ENCODE measurements at places on chromosomes 1 and 21.

DNA sequence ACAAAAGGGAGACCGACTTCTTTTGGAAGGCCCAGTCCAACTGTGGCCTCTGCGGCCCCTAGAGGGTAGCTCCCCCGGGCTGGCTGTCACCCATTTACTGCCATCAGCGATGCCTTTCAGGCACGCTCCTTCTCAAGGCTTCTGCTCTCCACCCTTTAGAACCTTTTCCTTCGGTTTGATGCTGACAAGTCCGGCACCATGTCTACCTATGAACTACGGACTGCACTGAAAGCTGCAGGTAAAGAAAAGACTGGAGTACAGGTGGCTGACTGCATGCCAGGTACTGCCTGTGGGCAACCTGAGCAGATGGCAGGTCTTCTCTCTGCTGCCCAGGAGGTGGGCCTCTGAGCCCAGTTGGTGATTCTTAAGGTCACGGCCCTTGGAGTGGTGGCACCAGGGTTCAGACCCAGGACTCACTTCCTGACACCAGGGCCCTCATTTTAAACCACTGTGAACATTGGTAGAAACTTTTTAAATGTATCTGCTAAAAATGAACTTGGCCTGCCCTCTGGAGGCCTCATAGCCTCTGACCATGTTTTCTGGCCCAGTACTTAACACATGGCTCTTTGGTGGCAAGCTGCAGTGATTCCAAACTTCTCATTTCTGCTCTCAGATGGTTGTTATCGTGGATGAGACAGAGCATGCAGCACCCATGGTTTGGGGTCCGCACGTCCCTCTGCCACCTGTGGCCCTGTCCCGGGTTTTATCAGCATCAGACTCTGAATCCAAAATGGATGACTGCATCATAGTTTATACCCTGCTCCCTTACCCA is 45.7 kb downstream of the CAPN9 start:
- DNase-seq: no peak

DNA sequence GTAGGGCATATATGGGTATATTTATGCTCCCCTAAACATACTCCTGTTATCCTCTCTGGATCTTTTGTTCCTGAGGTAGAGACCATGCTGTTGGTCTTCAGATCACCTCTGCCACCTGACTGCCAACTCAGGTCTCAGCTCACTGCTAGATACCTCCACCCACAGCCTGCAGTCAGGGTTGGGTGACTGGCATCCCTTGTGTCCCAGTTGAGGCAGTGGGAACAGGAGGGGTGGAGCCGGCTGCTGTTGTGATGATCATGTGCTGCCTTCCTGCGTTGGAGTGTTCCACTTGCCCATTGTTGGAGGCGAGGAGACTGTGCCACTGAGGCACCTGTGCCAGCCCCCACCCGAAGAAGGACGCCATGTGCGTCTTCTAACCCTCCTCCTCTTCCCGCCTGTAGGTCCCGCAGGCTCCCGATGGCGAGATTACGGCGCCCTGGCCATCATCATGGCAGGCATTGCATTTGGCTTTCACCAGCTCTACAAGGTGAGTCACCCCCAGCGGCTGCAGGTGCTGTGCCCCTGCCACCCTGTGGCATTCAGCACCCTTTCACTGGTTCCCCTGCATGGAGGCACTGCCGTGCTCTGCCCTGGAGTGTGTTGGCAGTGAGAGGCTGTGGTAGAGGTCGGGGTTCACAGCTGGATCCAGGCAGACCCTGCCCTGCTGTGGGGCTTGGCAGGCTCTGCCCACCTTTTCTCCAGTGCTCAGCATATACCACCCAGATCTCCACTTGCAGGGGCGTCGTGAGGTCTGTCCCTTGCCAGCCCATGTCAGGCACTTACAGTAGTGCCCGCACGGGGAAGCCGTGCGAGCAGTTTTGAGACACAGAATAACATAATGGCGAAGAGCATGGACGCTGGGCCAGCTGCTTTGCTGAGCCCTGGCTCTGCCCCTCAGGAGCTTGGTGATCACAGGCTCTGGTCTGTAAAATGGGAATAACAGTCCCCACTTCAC is 143.5 kb downstream of the PEX14 start:
- no peak for DNase-seq

DNA sequence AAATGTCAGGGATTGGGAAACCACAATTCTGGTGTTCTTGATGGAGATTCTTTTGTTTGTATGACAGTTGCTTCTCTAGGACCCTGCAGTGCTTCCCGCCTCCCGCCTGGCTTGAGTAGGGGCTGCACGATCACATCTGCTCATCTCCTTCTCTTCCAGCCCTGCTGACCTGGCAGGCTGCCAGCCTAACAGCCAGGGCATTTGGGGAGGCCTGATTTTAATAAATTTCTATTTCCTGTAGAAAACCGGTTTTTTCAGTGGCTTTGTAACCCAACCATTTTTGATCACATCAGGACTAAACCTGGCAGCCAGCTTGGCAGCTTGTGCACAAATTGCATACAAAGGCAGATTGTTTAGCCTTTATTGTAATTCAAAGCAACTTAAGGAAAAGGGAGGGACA is 78.9 kb downstream of the UBE2U start:
- no peak for DNase-seq

- no peak for DNase-seq
Measured at GRCh38 chr1:221164951-221165838, 286.0 kb downstream of the HLX start.

- no peak for DNase-seq
Measured at GRCh38 chr1:143680304-143680703, 291.5 kb downstream of the FAM72C start.

DNA sequence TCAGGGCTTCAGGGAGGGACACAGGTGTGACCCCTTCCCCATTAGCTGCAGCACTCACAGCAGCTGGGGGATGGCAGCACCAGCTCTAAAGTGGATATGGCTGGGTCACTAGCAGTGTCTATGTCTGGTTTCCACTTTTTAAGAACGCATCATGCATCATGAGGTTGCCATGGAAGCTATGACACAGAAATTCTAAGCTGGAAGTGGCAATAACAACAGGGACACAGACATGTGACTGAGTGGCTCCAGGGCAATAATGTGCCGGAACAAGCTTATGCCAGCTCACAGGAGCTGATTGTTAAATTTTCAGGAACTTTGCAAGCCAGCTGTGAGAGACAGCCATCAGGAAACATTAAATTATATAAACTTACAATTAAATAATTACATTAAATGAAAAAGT is 51.2 kb upstream of the NFASC start:
- no peak for DNase-seq

DNA sequence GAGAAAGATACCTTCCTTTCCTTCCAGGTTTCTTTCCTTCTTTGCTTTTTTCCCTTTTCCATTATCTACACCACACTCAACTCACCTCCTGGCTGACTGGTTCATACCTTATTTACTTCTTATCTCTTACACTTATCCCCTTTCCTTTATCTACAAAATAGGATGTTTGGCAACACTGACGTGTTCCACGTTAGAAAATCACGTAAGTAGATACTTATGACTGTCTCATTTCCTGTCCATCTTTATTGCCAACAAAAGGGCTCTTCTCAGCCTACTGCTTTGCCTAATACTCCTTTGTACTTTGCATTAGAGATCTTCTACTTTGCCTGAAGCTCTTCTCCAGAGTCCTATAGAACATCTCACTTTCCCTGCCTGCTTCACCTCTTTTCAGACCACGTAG is 25.1 kb downstream of the SYNJ1 start:
- DNase-seq: no peak

DNA sequence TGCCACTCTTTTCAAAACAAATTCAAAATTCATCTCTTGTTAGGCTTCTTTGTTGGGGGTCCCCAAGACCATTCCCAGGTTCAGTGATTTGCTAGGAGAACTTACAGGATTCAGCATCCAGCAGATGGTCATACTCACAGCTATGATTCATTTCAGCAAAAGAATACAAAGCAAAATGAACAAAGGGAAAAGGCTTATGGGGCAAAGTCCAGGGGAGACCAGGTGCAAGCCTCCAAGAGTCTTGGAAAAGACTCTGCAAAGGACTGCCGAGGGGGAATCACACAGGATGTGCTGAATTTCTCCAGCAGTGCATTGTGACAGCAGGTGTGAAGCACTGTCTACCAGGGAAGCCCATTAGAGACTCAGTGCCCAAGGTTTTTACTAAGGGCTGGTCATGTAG is 7.3 kb downstream of the TRAF5 start:
- no peak for DNase-seq

- no peak for DNase-seq
Measured at GRCh38 chr1:93638981-93639380, 42.7 kb downstream of the BCAR3 start.

GRCh38 chr1:201408834-201409200 is 9.7 kb upstream of the LAD1 start:
- DNase-seq: no peak

- DNase-seq: no peak
Measured at GRCh38 chr1:9235096-9235459, 504 bp downstream of the H6PD start.

DNA sequence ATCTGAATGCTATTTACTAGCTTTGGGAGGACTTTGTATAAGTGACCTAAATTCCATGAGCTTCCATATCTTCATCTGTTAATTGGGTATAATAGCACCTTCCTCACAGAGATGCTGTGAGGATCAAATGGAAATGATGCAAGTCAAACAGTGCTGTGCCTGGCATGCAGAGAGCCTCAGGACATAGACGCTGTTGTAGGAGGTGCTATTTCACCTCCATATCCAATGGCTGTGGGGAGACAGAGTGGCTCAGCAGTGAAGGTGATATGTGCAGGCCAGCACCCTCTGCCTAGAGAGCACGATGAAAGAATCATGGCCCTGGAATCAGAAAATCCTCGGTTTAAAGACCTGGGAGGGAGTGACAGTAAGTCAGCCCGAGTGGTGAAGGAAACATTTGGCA is 16.0 kb upstream of the C1orf21 start:
- DNase-seq: no peak

- peak; percentile 62 for DNase-seq
Measured at GRCh38 chr1:20480951-20481617, 4.9 kb downstream of the CAMK2N1 start.

DNA sequence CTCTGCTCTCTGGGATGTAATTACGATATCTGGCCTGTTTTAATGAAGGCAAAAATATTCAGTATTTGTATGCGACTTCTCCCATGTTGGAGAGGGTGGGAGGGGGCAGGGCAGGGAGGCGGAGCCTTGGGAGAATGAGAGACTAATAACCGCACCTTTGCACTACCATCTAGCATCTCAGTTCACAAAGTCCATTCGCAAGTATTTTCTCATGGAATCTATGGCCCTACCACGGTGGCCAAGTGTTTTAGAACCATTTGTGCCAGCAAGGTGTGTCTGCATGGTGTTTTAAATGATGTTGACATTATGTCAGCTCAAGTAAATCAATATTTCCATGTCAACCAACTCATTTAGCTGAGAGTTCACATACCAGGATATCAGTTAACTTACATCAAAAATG is 14.3 kb upstream of the BLACAT1 start:
- DNase-seq: no peak

GRCh38 chr1:45802343-45803298 is 791 bp upstream of the MAST2 start:
- DNase-seq: peak; percentile 64

- DNase-seq: no peak
Measured at GRCh38 chr1:151537112-151537511, 3.0 kb upstream of the TUFT1 start.

- no peak for DNase-seq
Measured at GRCh38 chr1:212556822-212557549, 51.6 kb upstream of the ATF3 start.

DNA sequence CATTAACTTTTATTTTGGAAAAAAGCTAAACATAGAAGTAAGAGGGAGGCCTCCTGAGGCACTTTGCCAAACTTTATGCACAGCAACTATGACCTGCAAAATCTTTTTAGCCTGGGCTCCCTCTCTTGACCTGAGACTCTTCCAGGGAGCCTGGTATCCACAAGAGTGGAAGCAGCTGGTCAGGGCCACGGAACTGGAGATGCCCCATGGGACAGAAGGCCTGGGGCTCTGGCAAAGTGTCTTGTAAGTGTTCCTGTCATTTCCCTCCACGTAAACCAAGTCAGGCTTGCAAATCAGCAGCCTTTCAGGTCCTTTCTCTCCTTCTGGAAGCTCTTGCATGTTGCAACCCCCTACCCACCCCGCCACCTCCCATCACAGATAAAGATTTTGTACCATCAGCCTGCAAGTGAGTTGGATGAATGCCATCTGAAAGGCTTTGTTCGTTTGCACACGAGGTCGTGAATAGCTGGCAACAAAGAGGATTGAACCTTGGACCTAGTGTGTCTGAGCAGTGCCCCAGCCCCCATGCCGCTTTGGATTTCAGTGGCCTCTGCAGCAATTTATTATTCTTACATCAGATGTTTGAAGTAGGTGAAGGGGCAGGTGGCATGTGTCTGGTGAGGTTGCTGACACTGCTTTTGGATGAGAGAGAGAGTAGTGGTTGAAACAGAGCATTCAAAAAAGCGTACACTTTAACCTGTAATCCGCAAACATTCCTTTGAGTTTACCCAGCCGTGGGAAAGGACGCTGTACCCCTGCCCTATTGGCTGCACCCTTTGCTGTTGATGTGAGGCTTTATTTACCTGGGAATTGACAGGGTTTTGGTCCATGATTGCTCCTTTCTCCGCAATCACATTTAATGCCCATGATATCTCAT is 91.6 kb downstream of the GALNT2 start:
- DNase-seq: no peak

DNA sequence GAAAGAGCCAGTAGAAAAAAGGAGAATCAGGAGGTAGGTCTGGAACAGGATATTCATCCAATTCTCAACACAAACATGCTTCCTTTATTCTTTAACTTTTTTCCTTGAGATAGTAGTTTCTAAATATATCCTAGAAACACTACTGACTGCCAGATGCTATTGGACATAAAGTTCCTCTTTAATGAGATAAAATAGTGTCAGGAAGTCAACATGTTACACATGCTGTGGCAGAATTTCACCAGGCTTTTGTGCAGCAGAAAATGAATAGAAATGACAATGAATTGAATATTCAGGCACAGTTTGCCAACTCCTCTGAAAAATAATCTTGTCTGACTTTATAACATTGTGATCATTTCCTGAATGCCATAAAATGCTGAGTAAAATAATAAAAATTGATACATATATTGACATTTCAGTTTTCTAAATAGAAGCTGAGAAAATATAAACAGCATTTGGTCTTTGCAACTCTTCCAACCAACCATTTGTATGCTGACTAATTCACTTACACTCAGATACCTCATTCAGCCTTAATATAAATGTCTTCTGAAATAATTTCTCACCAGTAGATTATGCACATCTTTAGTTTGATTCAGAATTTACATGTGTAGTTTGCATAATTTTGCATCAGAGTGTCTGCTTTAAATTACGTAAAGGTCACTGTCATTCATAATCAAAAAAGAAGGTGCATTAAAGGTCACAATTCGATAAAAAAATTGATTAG is 486.1 kb upstream of the ADGRL2 start:
- DNase-seq: no peak

DNA sequence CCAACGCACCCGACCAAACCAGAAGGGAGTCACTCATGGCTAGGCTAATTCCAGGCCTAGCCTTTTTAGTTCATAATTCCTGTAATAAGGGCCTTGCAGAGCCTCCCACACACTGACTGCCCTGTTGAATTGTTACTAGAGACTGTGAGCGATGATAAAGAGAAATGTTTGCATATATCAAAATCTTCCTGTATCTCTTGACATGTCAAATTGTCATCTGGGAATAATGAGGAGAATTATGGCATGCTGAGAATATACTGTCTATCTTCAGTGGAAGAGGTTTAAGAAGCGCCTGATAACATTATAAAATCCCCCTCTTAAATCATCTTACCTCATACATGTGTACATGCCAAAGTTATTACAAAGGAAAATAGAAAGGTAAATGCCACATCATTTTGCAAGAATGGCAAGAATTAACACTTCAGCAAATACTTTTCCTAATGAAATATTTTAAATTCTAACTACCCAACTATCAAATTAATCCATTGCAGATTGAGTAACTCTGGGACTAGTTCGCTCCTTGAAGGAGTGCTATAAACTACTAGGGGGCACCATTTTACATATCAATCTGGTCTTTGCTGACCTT is 144.1 kb downstream of the CENPF start:
- DNase-seq: no peak
